ENCODE measurements at places on chromosomes 4 and X.

DNA sequence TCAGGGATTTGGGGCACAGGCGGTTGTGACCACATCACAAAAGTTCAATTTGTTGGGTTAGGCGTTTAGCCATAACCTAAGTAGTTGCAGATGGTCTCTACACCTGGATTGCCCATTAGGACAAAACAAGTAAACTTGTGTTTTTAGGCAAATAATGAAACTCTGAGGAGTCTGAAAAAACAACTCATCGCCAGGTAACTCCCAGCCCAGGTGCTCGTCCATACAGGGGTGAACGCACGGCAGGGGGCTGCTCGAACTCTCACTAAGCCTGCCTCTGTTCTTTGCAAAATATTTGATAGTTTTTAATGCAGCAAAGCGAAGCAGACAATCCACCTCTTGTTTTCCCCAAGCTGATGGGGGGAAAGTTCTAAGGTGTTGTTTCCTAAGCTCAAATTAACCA, 559 bp upstream of the RHOH start:
- DNase-seq: no peak

- DNase-seq: no peak
These were observed 7.9 kb upstream of the GNRHR start for GRCh38 chr4:67762086-67762485.

DNA sequence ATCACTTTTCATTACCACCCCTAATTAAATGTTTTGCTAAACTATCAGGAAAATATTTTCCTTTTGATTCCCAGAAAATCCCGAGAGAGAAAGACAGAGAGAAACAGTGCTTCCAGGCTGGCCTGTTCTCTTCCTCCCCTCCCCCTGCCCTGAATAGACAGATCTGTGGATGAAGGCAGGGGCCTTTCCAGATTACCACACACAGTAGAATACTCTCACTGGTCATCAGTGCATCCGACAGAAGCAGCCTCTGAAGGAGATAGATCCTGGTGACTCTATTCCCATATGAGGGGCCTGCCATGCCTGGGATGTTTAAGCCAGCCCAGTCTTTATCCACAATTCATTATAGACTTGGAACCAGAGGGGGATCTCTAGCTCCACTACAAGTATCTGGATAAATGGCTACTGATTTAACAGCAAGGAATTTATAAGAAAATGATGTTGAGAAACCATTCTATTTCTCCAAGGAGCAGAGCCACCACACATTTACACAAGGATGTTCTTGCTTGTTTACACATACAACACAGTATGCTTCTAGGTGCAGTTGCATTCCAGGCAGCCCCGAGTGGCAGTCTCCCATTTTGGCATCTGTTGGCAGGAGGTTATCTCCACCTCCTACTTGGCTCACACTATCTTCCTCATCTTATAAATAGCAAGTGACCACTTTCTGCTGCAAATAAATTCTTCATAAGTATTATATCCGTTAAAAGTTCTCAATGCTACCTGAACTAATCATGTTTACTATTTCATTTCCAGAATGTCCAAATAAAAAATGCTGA, 115.8 kb downstream of the HS6ST2 start:
- DNase-seq: no peak

DNA sequence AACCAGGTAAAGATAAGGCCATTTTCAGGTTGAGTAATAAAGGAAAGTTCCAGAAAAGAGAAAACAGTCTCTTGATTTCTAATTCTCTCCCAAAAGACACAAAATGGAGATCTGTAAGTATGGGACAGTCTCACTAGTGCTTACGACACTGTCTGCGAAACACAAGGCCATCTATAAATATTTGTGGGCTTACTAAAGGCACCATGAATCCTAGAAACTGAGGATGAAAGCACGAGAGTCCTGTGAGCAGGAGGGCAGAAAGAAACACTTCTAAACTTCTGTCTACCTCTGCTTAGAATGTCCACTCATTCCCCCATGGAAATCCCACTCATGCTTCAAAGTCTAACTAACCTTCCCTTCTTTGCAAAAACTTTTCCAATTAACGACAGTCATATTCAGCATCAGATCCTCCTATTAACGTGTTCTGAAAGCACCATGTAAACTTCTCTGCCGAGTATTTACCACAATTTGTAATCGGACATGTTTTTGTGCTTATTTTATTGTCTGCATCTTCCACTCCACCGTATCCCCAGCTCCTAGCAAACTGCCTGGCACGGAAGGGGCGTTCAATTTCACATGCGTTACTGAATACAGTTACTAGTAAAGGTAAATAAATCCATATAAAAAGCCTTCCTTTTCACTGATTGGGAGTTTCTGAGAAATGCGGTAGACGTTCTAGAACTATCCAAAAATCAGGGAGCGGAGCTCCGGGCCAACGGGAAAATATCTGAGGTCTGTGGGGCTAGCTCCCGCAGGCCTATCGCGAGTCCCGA, 665 bp downstream of the PSMD10 start:
- peak; percentile 1 for DNase-seq

GRCh38 chrX:43693602-43694406, 37.7 kb downstream of the MAOA start:
- no peak for DNase-seq

- DNase-seq: no peak
These were observed 56.1 kb downstream of the CCSER1 start for GRCh38 chr4:90183254-90183653.

GRCh38 chr4:86818841-86819240, 30.3 kb downstream of the SLC10A6 start:
- DNase-seq: no peak

- DNase-seq: peak; percentile 8
These were observed 979 bp downstream of the RP2 start for GRCh38 chrX:46837558-46838485.

DNA sequence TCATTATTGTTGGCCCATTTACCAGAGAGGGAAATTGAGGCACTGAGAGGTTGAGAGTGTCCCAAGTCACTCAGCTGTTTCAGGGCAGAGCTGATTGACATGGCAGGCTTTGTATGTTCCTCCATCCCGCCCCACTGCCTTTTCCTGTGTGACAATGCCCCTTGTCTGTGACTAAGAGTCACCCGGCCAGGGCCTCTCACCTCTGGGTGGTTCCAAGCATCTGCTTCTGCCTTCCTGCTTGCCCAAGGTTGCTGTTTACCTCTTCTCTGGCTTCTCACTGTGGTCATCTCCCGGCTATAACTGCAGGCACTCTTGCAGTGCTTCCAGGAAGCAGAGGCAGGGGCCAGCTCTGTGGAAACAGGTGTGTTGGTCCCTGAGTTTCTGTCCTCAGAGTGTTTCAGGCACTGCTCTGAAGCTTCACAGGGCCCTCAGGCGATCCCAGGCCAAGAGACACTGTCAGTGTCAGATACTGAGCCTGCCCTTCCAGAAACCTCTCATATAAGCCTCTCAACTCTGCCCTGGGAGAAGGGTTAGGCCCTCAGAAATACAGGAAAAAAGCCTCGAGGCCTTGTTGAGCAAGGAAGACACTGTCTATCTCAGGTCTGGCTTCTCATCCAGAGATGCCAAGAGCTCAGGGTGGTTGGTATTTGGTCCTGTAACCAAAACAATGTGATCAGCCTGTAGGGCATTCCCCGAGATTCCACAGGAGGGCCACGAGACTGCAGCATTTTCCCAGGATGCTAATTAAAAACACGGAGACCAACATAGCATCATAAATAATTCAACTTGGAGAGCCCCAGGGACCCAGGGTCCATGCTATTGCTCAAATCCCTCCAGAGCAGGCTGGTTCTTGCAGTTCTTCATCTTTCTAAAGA, 42.0 kb upstream of the PROM1 start:
- DNase-seq: no peak

GRCh38 chr4:1241936-1242505, 6.9 kb downstream of the CTBP1 start:
- DNase-seq: no peak

DNA sequence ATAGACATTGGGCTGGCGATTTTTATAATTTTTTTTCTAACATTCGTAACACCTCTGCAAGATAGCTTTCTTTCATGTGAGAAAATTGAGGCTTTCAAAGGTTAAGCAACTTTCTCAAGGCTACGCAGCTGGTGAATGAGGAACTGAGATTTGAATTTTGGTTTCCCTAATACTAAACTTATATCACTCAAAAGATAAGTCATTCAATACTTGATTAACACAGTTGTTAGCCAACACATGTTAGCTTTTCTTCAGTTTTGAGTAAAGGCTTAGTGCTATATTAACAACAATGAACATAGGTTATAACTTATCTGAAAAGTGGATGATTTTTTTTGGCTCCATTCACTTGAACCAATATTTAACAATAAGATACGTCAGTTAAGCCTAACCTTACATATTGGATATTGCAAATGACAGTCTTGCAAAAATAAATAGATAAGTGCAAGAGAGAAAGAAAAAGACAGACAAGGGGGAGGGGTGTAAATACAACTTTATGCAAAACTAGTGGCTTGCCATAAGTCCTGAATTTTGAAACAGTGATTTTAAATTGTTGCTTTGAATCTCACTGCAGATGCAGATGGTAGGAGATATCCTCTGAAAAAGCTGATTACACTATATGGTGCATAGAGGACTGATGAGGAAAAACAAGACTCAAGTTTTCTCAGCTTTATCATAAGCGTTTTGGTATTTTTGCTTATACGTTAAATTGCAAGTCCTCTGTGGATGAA, 11.1 kb upstream of the GPM6A start:
- DNase-seq: no peak

DNA sequence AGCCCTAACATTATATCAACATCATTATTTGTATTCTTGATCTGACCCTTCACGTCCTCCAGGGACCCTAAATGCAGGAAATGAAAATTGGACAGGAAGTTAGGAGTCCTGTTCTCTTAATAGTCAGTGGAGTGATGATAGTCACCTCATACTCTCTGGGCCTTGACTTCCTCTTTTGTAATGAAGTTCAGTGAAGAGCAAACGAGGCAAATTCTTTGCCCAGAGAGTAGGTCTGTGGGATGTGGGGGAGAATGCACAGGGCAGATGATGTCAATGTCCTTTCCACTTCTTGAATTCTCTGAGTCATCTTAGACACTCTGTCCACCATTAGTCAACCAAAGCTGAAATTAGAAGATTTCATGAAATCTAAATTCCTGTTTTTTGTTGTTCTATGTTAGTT, 17.1 kb upstream of the GPRIN3 start:
- DNase-seq: peak; percentile 89

- no peak for DNase-seq
These were observed 191.8 kb upstream of the S100G start for GRCh38 chrX:16458208-16458607.

- DNase-seq: peak; percentile 80
These were observed 31.0 kb downstream of the ALPK1 start for GRCh38 chr4:112327965-112328733.

- no peak for DNase-seq
These were observed 75.0 kb downstream of the DCTD start for GRCh38 chr4:182842104-182842600.

DNA sequence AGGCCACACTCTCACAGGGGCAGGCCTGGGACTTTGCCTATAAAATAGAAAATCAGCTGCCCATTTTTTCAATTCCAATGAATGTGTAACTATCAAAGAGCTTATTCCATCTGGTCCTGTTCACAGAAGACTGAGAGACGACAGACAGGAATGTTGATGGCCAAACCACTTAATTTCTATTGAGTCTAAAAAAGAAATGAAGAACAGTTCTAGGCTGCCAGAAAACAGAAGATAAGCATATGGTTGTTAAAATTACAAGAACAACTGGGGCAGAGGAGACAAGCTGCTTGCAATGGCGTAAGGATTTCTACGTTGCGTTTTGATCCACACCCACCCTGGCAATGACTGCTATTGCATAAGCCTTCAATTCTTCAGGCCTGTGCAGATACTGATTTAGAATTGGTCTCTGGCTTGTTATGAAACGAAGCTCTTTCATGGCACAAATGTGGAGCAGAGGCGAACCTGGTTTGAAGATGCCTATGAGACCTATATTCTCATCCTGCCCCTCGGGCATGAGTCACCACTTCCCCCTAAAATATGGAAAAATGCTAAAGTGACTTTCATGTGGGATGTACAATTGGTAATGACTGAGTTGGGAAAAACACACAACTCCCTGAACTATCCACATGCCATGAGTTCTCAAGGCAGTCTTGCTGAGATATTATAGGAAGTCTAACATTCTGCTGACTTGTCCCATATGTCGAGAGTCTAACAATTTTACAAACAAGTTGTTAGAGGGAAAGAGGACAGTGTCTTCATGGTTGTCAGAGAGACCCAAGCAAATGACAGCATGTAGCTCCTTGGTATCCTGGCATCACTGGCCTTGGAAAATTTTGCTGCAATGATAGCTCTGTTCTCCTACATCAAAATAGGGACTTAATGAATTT, 37.9 kb upstream of the SORBS2 start:
- DNase-seq: no peak

DNA sequence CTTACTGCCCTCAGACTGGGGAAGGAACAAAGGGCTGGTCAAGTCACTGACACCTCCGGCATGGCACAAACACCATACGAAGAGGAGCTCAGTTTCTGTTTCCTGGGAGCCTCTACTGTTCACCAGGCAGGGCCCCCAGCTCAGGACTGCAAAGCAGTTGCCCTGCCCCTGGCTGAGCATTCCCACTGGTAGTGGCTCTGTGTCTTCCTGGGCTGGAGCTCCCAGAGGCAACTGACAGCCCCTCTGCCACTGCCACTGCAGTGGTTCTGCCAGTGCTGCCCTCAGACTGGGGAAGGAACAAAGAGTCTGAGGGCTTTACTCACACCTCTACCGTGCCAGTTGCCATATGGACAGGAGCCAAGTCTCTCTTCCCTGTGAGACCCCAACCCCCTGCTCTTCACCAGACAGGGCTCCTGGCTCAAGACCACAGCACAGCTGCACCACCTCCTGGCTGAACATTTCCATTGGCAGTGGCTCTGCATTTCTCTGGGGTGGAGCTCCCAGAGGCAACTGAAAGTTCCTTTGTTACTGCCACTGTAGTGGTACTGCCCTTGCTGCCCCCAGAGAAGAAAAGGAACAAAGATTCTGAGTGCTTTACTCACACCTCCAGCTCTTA, 67.9 kb downstream of the SMARCA5 start:
- peak; percentile 13 for DNase-seq

DNA sequence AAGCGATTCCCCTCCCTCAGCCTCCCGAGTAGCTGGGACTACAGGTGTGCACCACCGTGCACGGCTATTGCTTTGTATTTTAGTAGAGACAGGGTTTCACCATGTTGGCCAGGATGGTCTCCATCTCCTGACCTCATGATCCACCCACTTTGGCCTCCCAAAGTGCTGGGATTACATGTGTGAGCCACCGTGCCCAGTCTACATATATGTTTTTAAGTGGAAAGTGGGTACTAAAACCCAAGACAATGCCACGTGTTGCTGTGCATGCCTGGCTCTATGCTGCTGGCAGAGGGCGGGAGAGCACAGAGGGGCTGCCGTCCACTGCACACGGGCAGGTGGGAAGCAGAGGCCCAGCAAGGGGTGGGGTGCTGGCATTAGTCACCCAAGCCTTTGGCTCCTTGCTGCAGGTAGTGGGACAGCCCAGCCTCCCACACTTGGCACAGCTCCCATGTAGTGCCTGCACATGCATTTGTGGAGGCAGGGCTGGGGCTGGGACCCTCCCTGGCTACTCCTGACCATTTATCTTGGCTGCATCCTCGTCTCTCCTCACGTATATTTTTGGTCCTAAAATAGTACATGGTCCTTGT, 3.5 kb downstream of the EMD start:
- no peak for DNase-seq
